Right renal pelvis (tissue), 4 donors: ENCODE measurements at places on chromosomes 2 and 18.

- no peak for DNase-seq
Observed at GRCh38 chr2:167924556-167924955, 322.8 kb downstream of the STK39 start.

GRCh38 chr18:24561369-24561965 is 101.0 kb downstream of the HRH4 start:
- DNase-seq = no peak

DNA sequence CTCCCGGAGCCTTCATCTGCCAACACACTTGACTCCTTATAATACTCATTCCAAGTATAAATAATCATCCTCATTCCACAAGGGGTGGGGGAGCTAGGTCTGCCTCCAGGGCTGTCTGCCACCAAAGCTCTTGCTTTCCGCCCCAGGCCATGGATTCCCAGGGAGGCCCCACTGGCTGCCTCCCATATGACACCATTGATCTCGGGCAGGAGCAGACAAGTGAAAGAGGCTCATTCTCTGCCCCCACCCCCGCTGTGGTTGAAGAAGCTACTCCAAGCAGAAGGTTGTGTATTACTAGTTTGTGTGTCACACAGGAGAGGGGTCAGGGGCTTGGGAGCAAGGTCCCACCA is 99.5 kb downstream of the MRO start:
- DNase-seq = no peak

DNA sequence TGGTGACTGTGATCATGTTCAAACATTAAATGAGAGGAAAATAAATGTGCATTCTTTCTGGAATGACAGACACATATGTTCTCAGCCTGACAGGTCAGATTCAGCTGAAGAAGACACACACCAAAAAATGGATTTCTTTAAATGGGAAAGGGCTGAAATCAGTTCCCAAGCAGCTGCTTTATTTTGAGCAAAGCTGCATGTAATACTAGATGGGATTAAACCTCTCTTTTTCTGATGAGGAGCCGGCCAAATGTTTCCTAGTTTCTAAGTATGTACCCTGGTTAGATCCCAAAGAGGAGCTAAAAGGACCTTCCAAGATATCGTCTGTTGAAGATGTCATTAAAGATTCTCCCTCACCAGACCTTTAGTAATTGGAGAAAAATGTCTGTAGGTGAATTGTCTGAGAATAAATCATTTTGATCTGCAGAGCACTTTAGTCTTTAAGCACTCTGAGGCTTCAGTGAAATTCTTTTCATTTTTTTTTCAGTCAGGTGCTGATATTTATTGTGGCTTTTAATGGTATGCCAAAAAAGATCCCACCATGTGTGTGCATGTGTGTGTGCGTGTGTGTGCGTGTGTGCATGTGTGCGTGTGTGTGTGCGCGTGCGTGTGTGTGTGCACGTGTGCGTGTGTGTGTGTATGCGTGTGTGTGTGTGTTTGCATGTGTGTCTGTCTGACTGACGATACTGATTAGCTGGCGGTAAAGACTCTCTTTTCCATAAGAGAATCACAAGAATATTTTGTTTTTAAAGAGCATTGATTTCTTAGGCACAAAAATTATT is 175.8 kb downstream of the IRS1 start:
- no peak for DNase-seq

DNA sequence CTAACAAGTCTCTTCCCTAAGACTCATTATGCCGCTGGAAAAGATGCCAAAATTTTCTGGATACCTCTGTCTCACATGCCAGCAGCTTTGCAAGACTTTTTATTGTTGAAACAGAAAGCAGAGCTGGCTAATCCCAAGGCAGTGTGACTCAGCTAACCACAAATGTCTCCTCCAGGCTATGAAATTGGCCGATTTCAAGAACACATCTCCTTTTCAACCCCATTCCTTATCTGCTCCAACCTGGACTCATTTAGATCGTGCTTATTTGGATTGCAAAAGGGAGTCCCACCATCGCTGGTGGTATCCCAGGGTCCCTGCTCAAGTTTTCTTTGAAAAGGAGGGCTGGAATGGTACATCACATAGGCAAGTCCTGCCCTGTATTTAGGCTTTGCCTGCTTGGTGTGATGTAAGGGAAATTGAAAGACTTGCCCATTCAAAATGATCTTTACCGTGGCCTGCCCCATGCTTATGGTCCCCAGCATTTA is 26.3 kb downstream of the DHRS9 start:
- DNase-seq = no peak

GRCh38 chr2:236143811-236144210 is 24.4 kb downstream of the GBX2 start:
- DNase-seq = no peak

- no peak for DNase-seq
Observed at GRCh38 chr2:71526141-71526540, 72.8 kb downstream of the DYSF start.

- DNase-seq = no peak
Observed at GRCh38 chr2:232299927-232300674, 78.5 kb upstream of the ALPP start.

DNA sequence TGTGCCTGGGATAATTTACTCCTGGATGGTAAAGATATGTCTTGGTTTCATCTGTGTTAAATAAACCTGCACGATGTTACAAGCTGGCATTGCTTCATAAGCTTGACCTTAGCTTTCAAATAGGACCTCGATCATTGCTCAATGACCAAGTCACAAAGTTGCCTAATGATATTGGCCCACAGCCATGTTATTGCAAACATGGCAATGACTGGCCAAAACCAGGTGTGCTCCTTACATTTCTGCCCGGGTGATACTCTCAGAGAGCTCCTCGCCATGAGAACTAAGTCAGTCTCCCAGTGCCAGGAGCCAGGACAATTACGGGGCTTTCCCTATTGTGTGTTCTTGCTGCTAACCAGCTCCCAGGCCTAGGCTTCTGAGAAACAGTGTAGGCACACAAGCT is 72.5 kb upstream of the CYP1B1 start:
- no peak for DNase-seq

GRCh38 chr2:12607971-12608370 is 108.8 kb upstream of the TRIB2 start:
- DNase-seq = no peak

GRCh38 chr2:119160361-119160990 is 1.9 kb upstream of the C1QL2 start:
- DNase-seq = no peak

DNA sequence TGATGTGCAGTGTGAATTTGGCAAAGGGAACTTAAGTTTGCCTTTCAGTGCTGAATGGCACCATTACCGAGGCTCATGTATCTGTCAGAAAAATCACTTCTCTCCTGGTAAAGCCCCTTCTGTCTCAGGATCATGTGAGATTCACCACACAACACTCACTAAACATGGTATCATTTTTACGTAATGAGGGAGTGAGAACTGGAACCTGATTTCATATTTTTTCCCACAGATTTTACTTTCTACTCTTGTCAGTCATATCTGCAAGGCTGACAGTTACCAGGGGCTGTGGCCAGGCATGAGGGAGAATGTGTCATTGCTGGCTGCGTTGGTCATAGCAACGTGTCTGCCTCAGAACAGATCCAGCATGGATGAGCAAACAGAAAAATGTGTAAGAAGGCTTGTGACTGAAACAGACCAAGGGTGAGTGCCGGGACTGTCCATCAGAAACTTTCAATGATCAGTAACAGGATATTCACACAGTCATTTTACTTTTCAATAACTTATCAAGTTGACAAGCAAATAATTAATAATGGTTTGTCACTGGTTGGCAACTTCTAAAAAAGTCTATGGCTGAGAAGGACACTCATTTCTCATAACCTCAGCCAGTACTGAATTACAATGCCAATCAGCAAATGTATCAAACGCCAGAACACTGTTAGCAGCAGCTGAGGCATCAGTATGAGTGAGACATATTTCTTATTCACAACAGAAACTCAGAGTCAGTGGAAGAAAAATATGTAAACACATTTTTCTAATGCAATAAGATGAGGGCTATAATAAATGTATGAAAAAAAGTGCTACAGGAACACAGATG is 100.5 kb downstream of the CDC42EP3 start:
- no peak for DNase-seq
